CD4-positive, alpha-beta T cell treated with Interleukin-17A for 1 hour (primary cell): ENCODE measurements at places on chromosomes 2 and 18.

- DNase-seq = peak; percentile 8
Observed at GRCh38 chr2:42360493-42360889, 526 bp downstream of the COX7A2L start.

DNA sequence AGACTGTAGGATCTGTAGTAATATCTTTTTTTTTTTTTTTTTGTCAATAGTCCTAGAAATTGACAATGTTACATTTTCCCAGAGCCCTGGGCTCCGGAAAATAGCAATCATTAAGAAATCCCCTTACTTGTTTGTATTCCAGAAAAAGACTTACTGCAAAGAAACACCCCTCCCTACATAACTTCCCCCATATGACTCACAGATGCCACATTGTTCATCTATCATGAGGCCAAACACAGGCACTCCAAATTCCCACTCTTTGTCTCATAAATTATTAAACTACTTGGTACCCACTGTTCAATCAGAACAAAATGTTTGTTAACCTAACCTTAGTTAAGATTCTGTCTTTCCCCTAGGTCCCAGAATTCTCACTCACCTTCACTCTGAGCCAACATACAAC is 53.5 kb downstream of the TEX51 start:
- no peak for DNase-seq

DNA sequence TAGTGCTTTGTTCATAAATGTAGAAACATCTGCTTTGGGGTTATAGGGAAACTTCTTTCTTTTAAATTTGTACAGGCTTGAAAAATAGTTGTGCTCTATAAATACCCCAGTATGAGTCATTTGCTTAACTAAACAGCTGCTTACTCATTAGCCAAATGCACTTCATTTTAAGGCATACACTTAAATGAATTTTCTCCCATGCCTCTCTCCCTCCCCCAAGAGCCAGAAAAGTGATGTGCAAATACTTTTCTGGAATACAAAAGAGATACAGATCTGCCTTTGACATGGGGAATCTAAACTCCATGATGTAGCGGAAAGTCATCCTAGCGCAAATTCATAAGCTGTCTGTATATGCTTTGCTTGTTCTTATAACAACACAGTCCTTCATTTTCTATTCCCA is 469.4 kb downstream of the DLGAP1 start:
- DNase-seq = no peak

- DNase-seq = peak; percentile 39
Observed at GRCh38 chr2:39243469-39244123, at the start of gene CDKL4. Gene CDKL4 (minus strand): TSS chr2:39243970.

DNA sequence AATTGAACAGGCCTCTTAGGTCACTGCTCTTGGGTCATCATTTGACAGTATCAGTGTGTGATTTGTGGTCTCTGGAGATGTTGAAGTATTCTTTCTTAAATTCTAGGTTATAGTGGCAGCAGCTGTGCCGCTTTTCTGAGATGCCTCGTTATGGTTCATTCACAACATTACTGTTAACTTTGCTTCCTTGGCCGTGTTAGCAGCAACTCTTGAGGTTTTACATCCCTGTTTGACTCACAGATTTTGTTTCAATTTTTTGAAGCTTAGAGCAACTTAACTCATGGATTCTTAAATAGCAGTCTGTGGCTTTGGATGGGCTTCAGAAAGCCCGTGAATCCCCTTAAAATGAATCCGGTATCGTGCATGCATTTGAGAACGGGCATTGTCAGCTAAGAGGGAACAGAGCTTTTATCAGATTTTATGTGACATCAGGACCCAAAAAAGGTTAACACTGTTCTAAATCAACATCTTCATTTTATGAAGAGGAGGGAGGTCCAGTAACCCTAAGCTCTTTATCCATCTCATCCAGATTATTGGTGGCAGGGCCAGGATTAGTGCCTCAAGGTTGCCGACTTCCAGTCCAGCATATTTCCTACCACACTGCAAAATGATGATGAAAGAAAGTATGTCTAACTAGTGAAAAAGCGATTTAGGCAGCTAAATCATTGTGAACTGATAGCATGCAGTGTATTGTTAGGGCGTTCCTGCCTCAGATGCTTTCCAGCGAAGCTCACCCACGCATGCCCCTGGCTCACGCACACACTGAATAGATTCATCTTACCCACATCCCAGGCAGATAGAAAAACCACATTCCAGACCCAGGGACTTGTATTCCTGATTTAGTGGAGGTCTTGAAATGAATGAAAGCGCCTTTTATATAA is 5.1 kb downstream of the TRIB2 start:
- no peak for DNase-seq

DNA sequence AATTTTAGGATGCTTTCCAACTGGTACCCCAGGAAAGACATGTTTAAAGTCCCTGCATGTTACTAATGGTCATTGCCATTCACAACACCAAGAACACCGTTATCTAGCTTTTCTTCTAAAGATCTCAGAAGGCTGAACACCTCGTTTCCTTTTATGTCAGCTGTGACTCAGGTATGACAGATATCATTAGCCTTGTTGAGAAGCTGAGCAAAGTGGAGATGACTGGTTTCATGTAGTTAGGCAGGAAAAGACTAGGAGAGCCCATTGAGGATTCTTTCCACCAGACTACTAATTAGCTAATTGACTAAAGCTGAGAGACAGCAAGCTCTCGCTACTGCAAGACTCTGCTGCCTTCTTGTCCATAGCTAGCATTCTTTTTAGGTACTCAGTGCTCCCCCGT is 32.0 kb upstream of the ARL5A start:
- no peak for DNase-seq

- no peak for DNase-seq
Observed at GRCh38 chr2:177597759-177598158, 205.2 kb downstream of the AGPS start.

- DNase-seq = peak; percentile 66
Observed at GRCh38 chr2:113700186-113700841, 56.1 kb downstream of the SLC35F5 start.

- no peak for DNase-seq
Observed at GRCh38 chr2:30601375-30601774, 154.3 kb downstream of the LCLAT1 start.

DNA sequence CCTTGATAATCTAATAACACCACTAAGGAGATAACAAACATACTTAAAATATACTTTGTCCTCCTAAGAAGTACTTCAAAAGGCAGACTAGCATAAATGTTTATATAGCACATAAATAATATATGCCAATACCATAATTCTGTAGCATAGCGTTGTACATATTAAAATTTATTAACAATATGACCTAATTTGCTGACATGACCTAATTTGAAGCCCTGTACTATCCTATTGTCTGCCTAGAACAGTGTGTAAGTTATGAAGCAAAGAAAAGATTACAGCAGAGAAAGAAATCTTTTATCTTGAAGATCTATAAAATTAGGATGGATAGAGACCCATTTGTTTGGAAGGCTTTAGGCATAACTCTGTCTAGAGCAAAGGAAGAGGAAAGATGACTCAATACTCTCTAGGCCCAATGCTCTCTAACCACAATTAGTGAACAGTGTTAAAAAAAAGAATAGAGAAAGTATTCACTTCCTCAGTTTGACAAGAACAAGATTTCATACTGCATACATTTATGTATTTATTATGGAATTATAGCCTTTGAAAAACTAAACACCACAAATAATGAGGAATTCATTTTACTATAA is 231.3 kb downstream of the ZRANB3 start:
- no peak for DNase-seq

DNA sequence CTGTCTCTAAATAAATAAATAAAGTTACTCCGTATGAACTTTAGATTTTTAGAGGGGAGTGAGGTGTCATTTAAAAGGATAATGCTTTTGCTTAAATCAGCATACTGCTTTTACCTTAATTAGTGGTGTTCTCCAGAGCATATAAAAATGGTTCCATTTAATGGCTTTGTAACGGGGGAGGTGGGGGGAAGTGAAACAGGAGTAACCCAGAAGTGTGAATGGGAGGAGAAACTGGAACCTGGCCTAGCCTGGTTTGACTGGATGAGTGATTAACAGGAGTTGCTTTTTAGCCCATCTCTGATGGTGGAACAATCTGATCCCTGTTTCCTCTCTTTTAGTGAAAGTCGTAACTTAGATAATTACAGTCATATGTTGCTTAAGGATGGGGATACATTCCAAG is 1.6 kb downstream of the CNDP2 start:
- DNase-seq = no peak

DNA sequence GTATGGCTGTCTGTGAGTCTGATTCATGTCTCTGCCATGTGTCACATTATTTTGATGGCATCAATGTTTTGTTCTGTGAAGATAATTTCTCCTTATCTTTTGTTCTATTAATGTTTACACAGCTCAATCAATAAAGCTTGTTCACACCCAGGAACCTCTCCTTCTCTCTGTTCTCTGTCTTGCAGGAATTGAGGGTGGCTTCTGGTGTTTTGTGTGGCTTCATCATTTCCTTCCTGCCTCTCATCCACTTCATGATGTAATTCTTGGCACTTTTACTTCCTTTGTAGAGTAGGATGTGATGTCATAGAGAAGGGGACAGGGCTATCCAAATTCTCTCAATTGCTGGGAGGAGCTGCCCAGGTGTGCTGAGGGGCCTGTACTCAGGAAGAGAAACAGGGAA is 27.2 kb downstream of the ASXL3 start:
- no peak for DNase-seq

- peak; percentile 93 for DNase-seq
Observed at GRCh38 chr2:42105330-42106256, 57.8 kb downstream of the PKDCC start.

- DNase-seq = no peak
Observed at GRCh38 chr2:122388208-122388607, 632.8 kb downstream of the TSN start.

- no peak for DNase-seq
Observed at GRCh38 chr18:68965817-68966216, 167.9 kb downstream of the CCDC102B start.
